ENCODE measurements at places on chromosomes 7 and 10.

DNA sequence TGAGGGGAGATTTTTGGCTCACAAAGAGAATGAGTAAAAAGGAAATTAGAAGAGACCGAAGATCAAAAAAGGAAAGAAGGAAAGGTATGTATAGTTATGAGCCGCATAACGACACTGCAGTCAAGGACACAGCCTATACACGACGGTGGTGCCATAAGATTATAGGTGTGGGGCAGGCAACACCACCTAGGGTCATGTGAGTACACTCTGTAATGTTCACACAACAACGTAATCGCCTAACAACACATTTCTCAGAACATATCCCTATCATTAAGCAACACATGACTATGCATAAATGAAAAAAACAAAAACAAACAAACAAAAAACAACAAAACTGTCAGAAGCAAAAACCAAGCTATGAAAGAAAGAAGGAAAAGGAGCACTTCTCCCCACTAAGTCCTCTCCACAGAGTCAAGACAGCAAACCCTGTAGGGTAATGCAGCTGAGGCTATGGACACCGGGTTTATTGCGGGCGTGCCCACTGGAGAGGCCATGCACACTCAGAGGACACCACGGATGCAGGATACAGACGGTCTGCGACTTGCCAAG, 45.1 kb downstream of the PIP4K2A start:
- no peak for DNase-seq

- DNase-seq: no peak
Measured at GRCh38 chr7:121302214-121302745, 26.5 kb upstream of the WNT16 start.

GRCh38 chr7:111540199-111540815, 22.0 kb downstream of the IMMP2L start:
- DNase-seq: no peak

- no peak for DNase-seq
Measured at GRCh38 chr10:7283246-7283645, 127.6 kb downstream of the SFMBT2 start.

DNA sequence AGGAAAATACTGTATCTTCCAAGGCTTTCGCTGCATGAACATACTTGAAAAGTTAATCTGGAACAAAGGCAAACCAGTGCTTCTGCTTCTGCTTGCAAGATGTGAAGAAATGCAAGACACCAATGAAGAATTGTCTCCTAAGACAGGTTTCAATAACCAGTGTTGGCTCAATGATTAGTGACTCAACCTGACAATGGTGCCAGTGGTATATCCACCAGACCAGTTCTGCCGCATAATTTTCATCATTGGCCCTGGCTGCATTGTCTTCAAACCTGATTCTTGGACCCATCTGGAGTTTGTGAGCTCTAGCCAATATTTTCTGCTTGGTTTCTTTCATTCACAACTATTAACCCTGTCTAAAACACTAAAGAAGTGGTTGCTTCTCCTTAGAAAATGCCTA, 13.6 kb upstream of the STAMBPL1 start:
- DNase-seq: no peak

DNA sequence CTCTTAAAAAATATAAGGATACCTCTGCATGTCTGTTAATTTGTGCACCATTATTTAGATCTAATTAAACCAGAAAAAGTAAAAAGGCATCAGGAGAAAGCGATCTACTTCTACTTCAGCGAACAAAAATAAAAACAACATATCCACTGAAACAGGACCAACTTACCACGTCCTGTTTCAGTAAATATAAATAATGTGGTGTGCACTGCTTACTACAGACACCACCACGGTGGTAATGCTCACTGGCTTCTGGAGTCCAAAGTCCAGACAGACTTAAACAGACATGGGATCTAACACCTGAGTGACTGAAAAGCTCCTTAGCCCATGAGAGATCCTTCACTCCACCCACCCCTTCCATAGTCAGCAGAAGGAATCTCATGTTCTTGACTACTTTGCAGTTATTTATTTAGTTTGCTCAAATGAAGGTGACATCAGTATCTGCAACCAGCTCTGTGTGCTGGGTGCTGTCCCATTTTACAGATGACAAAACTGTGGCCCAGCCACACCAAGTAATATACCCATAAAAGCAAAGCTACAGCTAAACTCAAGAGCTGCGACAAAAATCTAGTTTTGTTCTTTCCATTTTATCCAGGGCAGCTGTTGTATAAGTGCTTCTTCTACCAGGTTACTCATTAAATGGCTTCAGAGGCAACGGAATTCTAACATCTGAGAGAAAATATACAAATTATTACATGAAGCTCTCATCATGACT, 62.1 kb upstream of the NCAPG2 start:
- no peak for DNase-seq

DNA sequence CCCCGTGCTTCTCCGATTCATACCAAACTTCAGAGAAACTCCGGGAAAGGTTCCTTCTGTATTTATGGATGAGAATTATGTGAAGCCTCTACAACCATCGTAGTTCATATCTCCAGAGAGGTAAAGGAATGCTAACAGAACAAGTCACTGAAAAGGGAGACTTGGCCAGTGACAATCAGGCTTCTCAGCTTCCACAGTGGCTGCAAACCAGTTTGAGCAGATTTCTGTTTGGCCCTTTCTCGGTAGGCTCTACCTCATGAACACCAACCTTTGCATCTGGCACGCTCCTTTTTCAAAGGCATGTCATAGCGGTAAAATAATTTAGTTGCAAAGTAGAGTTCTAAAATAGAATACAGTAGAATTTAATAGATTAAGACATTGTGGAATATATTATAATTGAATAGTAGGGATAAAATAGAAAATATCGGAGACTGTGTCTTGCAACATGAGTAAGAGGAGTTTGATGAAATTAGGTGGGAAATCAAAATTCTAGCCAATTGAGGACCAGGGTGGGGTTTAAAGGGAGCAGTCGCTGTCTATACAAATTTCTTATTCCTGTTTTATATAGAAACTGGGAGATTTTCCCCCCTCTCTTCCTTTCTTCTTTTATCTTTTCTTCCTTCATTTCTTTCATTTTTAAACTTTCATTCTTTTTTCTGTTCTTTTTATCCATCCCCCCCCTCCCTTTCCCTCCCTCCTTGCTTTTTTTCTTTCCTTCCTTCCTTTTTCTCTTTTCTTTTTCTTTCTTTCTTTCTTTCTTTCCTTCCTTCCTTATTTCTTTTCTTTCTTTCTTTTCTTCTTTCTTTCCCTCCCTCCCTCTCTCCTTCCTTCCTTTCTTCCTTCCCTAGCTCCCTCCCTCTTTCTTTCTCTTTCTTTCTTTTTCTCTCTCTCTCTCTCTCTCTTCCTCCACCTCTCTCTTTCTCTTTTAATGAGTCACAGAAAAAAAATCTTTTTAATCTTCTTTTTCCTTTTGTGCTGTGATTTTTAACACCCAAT, 161.5 kb upstream of the KLF6 start:
- no peak for DNase-seq

DNA sequence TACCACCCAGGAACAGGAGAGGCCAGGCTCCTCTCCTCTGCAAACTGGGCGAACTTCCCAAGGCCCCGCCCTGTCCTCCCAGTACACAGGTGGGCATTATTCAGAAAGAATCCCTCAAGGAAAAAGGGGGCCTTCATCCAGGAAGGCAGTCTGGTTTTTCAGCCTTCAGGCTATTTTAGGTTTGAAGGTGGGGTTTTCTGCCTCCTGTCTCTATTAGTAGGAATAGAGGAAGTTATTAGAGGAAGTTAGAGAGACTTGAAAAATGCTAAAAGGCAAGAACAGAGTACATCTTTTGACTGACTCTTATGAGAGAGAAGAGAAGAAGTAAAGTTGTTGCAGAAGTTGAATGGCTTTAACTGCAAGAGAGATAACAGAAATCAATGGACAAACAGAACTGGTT, 250.9 kb upstream of the SORCS1 start:
- DNase-seq: no peak

DNA sequence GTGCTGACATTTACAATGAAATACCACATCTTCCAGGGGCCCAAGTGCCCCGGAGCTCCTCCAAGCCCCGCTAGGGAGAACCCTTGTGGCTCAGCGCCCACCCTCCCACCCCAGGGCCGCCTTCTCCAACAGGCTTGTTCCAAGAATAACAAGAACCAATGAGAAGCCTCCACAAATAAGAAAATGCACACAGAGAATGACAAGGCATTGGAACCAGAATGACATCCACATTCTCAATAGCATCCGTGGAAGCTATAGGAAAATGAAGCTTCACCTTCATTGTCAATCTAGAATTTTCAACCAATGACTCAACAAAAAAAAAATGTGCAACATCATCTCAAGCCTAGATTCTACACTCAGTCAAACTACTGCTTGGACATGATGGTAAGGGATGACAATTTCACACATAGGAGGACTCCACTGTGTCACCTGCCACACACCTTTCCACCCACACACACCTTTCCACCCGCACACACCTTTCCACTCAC, 50.4 kb upstream of the PPP2R2D start:
- DNase-seq: no peak

GRCh38 chr7:136339464-136339863, 362.3 kb upstream of the MTPN start:
- DNase-seq: no peak

GRCh38 chr7:121303422-121304101, 25.2 kb upstream of the WNT16 start:
- no peak for DNase-seq

- DNase-seq: peak; percentile 19
Measured at GRCh38 chr10:18658271-18659124, 733 bp upstream of the ARL5B start.

DNA sequence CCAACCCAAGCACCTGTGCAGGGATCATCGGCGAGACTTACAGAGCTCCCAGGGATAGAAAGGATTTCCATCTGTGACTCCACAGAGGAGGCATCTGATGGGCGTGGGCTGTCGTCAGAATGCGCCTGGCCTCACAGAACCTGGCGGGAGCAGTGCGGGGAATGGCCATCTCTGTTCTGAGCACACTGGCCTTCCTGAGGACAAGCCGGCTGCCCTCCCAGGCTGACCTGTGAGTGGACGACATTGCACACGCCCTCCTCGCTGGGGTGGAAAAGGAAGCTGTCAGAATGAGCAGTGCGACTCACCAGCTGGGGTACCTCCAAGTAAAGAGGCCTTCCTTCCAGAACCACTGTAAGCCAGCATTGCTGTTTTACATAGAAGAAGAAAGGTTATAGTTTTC, 234.6 kb upstream of the PITRM1 start:
- no peak for DNase-seq

- no peak for DNase-seq
Measured at GRCh38 chr7:131538071-131538812, 18.2 kb downstream of the PODXL start.

DNA sequence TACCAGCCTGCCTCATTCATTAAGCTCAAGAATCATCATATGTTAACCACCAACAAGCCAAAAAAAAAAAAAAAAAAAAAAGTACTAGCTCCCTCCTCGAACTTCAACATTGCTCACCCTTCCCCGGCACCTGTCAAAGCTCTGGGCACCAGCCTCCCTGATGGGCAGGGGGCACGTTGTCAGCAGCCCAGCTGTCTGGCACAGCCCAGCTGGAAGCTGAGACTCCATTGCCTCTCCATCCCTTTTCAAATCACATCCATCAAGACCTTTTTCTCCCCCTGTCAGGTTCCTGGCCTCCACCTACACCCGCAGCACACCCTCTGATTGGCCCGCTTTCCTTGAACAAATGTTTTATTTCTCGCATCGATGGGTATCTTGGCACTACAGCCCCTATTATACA, 913.3 kb upstream of the AUTS2 start:
- DNase-seq: no peak

GRCh38 chr10:35928748-35929147, 286.7 kb upstream of the FZD8 start:
- no peak for DNase-seq

DNA sequence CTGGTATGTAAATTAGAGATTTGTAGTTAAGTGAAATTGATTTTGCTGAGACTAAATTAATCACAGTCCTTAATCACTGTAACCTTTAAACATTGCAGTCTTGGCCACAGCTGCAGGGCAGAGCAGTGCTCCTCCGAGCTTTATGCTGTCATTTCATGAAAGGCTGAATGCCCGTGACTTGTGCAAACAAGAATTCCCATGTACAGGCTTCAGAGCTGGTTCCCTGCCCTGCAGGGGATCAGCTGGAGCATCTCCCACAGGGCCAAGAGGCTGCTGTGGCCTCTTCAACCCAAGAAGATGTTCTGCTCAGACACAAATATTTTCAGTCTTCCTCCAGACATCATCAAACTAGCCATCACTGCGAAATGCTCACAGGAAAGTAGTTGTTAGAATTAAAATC, 419.1 kb downstream of the AUTS2 start:
- no peak for DNase-seq

DNA sequence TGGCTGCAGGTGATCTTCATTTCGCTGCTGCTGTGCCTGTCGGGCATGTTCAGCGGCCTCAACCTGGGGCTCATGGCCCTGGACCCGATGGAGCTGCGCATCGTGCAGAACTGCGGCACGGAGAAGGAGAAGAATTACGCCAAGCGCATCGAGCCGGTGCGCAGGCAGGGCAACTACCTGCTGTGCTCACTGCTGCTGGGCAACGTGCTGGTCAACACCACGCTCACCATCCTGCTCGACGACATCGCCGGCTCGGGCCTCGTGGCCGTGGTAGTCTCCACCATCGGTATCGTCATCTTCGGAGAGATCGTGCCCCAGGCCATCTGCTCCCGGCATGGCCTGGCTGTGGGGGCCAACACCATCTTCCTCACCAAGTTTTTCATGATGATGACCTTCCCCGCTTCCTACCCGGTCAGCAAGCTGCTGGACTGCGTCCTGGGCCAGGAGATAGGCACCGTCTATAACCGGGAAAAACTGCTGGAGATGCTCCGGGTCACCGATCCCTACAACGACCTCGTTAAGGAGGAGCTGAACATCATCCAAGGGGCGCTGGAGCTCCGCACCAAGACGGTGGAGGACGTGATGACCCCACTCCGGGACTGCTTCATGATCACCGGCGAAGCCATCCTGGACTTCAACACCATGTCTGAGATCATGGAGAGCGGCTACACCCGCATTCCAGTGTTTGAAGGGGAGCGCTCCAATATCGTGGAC, 1.3 kb downstream of the CNNM2 start:
- no peak for DNase-seq

DNA sequence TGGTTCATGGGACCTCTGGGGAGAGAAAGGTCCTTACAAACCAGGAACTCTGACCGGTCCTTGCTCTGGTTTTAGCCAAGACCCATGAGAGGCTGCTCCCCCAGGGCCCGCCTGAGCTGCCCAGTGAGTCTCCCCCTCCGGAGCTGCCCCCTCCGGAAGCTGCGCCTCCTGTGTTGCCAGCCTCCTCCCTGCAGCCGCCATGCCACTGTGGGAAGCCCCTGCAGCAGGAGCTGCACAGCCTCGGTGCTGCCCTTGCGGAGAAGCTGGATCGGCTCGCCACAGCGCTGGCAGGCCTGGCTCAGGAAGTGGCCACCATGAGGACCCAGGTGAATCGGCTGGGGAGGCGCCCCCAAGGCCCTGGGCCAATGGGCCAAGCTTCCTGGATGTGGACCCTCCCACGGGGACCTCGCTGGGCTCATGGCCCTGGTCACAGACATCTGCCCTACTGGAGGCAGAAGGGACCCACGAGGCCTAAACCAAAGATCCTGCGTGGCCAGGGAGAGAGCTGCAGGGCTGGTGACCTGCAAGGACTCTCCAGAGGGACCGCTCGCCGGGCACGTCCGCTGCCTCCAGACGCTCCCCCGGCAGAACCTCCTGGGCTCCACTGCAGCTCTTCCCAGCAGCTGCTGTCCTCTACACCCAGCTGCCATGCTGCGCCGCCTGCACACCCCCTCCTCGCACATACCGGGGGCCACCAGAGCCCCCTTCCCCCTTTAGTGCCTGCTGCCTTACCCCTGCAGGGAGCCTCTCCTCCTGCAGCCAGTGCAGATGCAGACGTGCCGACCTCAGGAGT, 40.1 kb downstream of the ZNF467 start:
- DNase-seq: no peak
